ENCODE measurements at places on chromosomes 12 and 14.
A peak's percentile ranks its signal among the peaks of the same experiment; 100 is the strongest.

GRCh38 chr14:31781578-31781977 is 220.4 kb downstream of the NUBPL start:
- DNase-seq: peak; percentile 29

GRCh38 chr14:98707522-98707921 is 564.5 kb downstream of the BCL11B start:
- DNase-seq: no peak

- no peak for DNase-seq
Observed at GRCh38 chr12:114668151-114668885, 15.7 kb downstream of the TBX3 start.

- DNase-seq: no peak
Observed at GRCh38 chr12:106345746-106346145, 11.8 kb upstream of the POLR3B start.

GRCh38 chr12:24307153-24307552 is 357.7 kb upstream of the SOX5 start:
- DNase-seq: no peak

- DNase-seq: no peak
Observed at GRCh38 chr12:121575051-121575450, 5.8 kb downstream of the KDM2B start.

DNA sequence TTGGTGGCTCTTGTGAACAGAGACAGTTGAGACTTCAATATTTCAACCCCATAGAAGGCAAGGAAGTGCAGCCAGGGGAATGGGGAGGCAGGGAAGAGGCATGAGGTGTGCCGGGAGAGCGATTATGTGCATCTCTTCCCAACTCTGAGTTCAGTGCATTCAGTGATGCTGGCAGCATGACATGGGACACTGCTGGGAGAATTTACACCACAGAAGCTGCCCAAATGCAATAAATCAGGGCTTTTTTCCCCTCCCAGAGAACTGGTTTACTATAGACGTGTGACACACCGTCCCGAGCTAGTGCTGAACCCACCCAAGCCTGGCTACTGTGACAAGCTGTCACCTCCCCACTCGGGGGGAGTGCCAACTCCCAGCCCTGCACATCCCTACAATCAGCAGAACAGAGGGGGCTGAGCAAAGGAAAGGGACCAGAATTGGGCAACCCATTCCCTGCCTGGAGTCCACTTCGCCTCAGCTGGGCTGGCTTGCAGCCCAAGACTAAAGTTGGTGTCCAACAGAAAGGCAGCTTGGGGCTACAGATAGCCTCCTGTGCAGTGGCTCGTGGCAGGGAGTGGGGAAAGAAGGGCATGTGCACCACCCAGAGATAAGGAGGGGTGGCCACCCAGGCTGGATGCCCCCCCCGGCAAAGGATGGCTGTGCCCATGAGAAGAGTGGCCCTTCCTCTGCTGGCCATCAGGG is 16.7 kb downstream of the AHSA1 start:
- DNase-seq: no peak

- no peak for DNase-seq
Observed at GRCh38 chr14:71686677-71687076, 245.6 kb upstream of the RGS6 start.

- no peak for DNase-seq
Observed at GRCh38 chr12:22310275-22310674, 24.2 kb downstream of the ST8SIA1 start.

- no peak for DNase-seq
Observed at GRCh38 chr12:125996443-125996842, 931.2 kb downstream of the AACS start.

DNA sequence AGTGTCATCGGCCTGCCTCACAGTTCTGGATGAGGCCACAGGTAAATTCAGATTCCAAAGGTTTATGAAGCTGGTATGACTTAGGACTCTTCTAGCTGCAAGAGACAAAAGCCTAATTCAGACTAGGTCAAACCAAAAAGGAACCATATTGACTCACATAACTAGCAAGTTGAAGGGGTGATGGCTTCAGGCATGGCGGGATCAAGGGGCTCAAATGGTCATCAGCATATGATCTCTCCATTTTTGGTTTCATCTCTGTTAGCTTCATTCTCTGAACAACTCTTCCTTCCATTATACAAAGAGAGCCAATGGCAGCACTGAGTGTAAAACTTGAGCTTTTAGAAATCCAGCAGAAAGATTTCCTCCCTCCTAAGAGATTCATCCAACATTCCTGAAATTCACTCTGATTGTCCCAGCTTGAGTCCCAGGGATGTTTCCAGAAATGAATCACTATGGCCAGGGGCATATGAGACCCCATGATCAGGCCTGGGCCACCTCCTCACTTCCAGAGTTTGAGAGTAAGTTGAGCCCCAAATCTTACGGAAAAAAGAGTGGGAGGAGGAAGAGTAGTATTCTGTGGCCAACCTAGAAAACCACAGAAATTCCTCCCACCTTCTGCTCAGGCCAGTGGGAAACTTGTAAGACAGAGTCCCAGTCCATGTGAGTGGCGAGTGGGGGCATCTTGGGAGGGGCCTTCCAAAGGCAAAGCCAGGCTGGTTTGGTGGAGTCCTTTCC is 2.0 kb upstream of the MAP1LC3B2 start:
- no peak for DNase-seq

GRCh38 chr12:96814200-96814599 is 92.9 kb upstream of the NEDD1 start:
- DNase-seq: no peak

GRCh38 chr12:104911942-104912341 is 46.1 kb downstream of the SLC41A2 start:
- no peak for DNase-seq

- no peak for DNase-seq
Observed at GRCh38 chr14:90968025-90968424, 92.4 kb downstream of the RPS6KA5 start.

DNA sequence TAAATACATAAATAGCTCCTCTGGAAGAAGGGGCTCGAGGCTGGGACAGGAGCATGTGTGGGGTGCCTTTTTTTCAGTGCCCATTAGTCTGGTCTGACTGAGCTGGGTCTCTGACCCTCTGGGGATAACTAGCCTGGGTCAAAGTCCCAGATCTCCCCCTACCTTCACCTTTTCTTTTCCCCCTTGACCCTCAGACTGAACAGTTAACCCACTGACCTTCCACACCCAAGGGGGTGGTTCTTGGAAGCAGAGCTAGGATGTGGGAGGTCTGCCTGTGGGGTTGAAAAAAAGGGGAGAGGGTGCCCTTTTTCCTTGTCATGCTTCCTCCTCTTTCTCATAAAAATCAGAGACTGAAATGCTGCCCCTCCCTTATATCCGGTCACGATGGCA is 925 bp upstream of the GLI1 start:
- DNase-seq: no peak

DNA sequence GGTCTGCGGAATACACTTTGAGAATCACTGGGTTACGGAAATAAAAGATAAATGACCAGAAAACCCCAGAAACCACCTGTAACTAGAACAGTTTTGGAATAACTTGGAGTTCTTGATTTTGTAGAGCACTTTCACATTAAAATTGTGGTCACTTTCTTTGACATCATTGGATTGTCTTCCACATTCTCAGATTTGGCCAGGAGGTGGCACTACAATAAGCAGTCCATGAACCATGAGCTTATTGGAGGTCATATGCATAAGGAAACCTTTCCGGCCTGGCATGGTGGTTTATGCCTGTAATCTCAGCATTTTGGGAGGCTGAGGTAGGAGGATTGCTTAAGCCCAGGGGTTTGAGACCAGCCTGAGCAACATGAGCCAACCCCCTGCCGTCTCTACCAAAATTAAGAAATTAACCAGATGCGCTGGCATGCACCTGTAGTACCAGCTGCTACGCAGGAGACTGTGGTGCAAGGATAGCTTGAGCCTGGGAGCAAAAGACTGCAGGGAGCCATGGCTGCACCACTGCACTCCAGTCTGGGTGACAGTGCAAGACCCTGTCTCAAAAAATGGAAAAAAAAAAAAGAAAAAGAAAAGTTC is 107.7 kb upstream of the CAND1 start:
- peak; percentile 17 for DNase-seq

GRCh38 chr12:56866493-56866892 is 67.7 kb downstream of the SDR9C7 start:
- DNase-seq: no peak

DNA sequence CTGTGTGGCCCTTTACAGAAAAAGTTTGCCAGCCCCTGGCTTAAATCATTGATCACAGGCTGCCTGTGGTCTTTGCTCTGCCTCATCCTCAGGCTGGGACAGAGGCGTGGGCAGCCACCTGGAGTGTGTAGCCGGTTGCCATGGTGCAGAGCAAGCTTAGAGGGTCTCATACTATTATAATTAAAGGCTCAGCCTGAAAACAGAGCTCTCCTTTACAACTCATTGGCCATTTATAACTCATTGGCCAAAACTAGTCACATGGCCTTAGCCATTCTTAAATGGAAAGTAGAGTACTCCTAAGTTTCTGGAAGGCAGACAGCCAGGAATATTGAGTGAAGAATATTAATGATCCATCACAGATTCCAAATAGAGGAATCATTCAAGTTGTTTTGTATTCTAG is 3.0 kb downstream of the HSP90B1 start:
- no peak for DNase-seq

DNA sequence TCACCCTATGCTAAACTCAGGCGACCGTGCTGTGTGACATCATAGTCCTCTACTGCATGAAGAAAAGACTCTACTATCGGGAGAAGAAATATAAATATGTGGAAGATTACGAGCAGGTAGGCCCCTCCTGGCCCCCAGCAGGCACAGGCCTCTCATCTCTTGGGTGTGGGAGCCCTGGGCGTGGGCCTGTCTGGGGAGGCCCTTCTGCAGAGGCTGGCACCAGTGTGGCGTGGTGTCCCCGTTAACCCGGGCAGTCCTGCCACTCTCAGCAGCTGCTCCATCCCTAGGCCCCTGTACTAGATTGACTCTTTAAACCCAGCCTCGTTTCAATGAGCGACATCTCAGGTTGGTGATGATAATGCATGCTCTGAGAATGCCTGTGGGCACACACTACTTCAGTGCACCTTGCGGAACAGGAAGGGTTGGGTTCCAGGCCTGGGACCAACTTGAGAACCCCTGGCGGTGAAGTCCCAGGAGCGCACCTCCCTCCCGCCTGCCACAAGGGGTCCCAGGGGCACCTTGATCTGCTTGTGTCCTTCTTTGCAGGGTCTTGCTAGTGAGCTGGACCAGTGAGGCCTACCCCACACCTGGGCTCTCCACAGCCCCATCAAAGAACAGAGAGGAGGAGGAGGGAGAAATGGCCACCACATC is 23.2 kb downstream of the P2RX4 start:
- no peak for DNase-seq

GRCh38 chr12:2233034-2233433 is 180.2 kb downstream of the CACNA1C start:
- DNase-seq: no peak

DNA sequence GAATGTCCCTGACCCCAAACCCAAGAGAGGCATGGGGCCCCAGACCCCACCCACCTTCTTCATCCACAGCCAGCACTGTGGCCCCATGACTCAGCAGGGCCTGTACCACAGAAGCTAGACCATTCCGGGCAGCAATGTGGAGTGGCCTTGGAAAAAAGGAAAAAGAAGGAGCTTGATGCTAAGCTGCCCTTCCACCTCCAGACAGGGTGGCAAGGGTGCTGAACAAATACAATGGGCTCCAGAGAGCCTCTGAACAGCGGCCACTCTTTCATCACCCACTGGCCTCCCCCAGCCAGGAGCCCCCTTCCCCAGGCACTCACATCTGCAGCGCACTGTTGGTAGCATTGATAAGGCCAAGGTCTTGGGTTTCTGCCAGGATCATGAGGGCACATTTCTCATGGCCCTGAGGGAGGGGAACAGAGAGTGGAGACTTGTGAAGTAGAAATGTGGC is 13.9 kb downstream of the SLC39A5 start:
- DNase-seq: no peak

GRCh38 chr14:24280797-24281460 is 9.5 kb upstream of the RABGGTA start:
- DNase-seq: no peak

DNA sequence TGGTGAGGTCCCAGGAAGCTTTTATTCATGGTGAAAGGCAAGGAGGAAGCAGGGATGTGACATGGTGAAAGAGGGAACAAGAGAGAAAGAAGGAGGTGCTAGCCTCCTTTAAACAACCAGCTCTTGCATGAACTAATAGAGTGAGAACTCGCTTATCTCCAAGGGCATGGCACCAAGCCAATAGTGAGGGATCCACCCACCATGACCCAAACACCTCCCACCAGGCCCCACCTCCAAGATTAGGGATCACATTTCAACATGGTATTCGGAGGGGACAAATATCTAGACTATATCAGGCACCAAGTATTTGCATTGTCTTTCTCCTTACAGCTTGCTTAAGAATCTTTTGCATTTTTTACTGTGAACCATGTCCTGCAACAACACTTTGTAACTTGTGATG is 91.9 kb upstream of the DHRS4 start:
- no peak for DNase-seq

- DNase-seq: no peak
Observed at GRCh38 chr14:84458881-84459280, 1071.1 kb upstream of the FLRT2 start.

DNA sequence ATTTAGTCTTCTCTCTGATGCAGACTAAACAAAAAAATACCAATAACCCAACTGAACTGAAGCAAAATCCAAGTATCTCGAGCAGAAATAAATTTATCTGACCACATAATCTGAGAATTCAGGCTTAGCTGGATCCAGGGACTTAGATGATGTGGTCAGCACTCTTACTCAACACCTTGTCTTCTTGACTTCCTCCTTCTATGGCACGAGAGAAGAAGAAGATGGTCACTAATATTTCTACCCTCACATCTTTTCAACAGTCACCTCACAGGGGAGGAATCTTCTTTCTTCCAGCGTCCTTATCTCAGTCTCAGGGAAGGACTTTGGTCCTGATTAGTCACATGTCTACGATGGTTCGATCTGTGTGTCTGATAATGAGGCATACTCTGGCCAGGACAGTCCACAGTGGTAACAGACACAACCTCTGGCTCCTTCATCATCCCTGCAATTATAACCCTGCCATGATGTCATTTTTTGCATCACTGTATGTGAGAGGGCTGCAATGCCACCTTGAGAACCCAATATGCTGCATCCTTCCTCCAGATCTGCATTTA is 15.8 kb downstream of the RGS6 start:
- no peak for DNase-seq

DNA sequence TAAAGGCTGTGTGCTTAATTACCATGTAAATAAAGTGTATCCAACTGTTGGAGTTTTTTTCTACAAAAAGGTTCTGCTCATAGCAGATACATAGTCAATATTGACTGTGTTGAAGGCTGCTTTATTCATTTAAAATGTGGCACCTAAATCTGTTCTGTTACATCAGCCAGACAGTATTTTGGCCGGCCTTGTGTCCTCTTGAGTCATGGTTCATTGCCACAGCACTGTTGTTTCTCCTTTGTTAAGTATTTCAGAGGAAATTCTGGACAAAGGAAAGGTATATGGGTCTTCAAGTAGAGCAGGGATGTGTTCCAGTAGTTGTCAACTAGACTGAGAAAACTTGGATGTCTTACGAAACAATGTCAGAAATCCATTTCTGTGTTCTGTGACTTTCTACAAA is 95.5 kb downstream of the SLC38A6 start:
- no peak for DNase-seq

All from NCI-H1694 (cell line).